Activated naive CD4-positive, alpha-beta T cell treated with anti-CD3 and anti-CD28 coated beads for 36 hours (primary cell): ENCODE measurements at places on chromosomes 6 and 20.

DNA sequence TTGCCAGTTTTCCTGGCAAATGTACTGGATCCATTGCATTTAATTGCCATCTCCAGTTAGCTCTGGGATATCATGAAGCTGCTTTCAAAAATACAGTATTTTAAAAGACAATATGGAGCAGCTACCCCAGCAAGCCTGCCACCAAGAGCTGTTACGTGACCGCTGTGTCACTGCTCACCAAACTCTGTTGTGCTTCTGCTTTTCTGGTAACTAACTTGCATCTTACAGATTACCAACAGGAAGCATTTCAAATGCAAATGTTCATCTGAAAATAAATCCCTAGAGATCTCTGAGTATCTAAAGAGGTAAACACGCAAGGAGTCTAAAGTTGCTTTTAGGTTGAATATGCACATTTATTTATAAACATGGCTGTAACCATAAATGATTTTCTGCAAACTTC, 1008.3 kb downstream of the KIF16B start:
- no peak for DNase-seq

- DNase-seq, result no peak
Observed at GRCh38 chr6:41454189-41454789, 91.9 kb upstream of the FOXP4 start.

DNA sequence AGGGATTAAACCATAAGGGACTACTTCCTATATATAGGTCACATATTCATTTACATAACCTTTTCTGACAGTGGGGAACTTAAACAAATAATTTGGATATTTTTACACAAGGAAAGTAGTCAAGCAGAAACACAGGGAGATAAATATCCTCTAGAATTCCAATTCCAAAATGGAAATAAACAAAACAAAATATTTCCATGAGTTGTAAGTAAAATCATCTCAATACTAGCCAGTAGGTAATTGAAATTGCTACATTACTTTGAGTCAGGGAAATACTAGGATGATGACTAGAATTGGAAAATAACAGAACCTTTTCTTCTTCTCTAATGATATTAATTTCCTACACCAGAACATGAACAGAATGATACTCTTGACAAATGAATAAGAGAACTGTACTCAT, 1308.1 kb upstream of the GJE1 start:
- DNase-seq, result no peak

DNA sequence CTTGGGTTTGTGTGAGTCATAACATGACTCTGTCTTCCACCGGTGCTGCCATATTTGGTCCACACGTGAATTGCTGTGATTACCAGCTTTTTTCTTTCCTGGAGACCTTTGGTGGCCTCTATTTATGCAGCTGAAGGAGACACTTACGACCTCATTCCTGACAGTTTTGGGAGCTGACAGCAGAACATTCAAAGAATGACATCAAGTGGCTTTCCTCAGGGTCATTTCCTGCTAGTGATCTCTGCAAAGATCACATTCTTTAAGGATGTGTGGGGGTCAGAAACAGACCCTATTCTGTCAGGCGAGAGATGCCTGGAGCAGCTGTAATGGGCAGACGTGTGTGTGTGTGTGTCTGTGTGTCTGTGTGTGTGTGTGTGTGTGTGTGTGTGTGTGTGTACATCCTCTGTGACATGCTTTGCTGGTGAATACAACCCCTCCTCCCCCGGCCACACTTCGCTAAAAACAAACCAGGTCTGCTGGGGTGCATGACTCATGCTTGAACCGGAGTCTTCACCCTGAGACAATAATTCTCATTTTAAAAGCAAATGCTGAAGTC, 115.6 kb downstream of the TMEM170B start:
- peak; percentile 76 for DNase-seq

GRCh38 chr6:142551274-142551811, 249.5 kb downstream of the ADGRG6 start:
- peak; percentile 86 for DNase-seq

GRCh38 chr20:1566701-1567100, 9.2 kb upstream of the SIRPD start:
- DNase-seq, result no peak

DNA sequence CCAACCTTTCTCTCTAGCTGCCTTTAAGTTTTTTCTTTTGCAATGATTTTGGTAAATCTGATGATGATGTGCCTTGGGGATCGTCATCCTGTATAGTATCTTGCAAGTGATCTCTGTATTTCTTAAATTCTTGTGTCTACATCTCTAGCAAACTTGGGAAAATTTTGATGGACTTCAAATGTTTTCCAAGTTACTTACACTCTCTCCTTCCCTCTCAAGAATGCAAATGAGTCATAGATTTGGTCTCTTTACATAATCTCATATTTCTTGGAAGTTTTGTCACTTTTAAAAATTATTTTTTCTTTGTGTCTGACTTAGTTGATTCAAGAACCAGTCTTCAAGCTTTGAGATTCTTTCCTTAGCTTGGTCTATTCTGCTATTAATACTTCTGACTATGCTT, 176.4 kb downstream of the TBC1D32 start:
- DNase-seq, result no peak

GRCh38 chr6:164665328-164665727, 644.1 kb downstream of the C6orf118 start:
- no peak for DNase-seq

DNA sequence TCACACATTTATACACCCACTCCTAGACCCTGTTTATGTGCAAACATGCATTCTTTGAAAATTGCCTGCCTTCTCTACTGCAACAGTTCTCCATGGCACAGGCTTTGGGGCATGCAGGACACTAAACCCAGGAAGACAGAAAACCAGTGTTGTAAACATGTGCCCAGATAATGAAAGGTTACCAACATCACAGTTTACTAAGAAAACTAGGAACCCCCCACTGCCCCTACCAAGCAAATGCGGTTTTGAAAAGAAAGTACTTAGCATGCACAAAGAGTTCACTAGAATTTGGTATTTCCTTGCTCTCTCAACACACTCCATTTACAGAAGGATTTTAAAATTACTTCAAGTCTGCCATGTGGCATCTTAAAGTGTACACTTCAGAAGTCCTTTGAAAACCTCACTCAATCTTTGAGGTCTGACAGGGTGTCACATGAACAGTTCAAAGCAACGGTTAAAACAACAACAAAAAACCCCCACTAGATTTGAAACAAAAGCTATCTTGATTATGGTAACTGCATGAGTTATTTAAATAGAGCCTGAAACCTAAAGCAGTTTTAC, 245.0 kb downstream of the GMPR start:
- no peak for DNase-seq

DNA sequence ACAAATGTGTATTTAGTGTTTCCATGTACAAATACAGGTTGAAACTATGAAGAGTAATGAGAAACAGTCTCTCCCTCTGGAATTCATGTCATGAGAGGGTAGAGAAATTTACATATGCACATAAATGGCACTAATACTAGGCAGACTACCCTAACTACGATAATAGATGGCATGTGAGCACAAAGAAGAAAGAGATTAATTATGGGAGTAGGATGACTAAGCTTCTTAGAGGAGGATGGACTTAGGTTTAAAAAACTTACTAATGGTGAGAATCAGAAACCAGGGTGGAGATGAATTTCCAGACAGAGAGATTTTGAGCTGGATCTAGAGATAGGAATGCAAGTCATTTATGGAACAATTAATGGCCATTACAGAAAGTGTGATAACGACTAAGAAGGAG, 225.3 kb upstream of the HTR1E start:
- no peak for DNase-seq

DNA sequence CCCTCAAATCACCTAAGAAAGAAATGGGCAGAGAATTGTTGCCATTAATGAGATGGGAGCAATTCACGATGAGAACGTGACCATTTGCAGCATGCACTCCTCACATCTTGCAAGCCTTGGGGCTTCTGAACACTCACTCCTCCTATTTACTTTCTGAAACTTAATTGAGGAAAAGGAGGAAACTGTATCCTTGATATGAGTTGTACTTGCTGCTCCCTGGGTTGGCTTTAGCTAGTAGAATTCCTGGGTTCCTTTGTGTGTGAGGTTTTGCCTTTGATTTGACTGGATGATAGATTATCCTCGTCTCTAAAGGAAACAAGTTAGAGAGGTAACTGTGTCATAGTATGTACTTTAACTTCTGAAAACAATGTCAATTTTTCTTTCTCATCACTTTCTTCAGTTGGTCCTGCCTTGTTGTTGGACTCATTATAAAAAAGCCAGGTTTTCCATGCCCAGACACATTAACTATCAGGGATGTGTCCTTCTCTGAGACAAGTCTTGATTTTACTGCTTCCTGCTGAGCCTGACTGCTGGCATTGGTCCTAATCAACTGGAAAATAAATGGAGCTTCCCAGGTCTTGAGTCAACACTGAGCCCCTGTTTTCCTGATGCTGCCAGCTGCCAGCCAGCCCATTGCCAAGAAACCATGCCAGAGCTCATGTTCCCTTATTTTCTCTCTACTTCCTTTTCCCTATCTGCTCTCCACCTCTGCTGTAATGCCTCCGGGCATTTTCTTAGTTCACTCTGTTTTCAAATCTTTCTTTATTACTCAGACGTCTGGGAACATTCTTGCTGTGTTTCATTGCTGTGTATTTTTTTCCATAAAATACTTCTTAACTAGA, 6.0 kb upstream of the MRAP2 start:
- DNase-seq, result no peak

GRCh38 chr6:84977363-84977705, 212.9 kb upstream of the TBX18 start:
- no peak for DNase-seq

- DNase-seq, result no peak
Observed at GRCh38 chr20:50130995-50131394, 18.0 kb upstream of the UBE2V1 start.

- no peak for DNase-seq
Observed at GRCh38 chr20:38932457-38933120, 6.4 kb downstream of the FAM83D start.

DNA sequence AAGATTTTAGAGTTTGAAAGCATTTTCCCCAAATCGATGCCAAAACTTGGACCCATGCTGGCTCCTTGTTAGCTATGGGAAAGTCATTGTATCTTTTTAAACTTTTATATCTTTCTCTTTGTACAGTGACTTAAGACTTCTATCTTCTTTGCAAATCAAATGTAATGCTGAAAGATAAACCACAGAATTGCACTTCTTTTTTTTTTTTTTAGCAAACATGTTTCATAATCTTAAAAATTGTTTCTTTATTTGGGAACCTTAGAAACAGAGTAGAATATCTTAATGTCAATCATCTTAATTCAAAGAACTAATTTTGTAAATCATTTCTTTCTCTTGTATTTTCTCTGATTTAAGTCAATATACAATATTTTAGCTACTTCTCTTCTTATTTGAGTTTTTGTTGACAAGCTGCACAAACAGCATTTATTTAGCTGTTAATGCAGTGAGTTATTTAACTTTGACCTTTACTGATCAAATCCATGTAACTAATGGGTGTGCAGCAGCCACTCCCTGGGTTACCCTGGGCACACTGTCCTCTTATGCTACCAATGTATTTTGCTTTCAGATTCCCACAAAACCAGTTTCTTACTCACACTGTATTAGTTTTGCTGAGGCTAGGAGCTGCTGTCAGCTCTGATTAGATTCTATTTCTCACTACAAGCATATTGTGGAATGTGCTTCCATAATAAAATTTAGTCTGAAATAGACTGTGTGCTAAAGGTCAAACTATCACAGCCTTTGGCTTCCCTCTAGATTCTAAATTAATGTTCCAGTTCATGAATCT, 279.6 kb downstream of the ADGB start:
- no peak for DNase-seq

- no peak for DNase-seq
Observed at GRCh38 chr6:40359808-40360207, 227.4 kb downstream of the LRFN2 start.

- no peak for DNase-seq
Observed at GRCh38 chr6:166174031-166174430, 6.4 kb upstream of the TBXT start.

DNA sequence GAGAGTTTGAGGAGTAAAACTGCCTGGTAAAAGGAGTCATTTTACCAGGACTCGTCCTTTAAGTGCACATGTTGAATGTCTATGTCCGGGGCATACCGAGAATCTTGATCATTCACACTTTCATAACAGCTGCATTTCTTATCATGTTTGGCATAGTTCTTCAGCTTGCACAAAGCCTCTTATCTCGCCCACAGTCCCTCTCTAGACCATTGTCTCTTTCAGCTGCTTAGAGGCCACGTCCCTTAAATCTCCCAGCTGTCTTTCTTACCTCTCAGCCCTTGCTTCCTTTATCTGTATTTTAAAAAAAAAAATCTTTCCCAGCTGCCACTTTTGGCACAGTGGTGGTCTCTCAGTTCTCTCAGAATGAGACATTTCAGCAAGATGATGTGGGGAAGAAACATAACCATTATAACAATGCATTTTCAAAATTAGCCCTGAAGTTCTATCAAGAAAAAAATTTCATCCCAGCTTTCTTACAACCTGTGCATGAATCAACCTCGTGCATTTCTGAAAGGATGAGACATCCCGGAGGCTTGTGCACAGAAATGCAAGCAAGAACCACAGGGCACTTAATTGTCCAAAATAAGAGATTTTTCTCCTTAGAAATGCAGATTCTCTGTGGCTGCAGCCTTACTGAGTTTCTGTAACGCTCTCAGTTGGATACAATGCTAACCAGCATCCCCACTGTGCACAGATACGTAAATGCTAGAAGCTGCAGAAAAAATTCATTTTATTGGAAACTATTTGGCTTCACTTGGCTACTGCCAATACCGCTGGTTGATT, 24.2 kb downstream of the RBM24 start:
- no peak for DNase-seq

DNA sequence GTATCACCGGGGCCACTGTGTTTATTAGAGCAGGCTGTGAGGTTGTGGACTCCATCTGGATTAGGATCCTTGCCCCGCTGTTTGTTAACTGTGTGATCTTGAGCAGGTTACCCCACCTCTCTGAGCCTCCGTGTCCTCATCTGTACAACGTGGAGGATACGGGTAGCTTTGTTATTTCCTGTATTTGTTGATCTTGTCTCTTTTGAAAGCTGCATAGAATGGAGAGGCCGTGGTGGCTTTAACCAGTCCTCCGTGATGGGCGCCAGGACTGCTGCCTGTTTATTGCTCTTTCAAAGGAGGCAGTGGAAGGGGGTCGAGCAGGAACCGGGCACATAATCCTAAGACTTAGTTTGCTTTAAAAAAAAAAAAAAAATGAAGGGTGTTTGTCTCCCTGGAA, 22.9 kb downstream of the BCAS4 start:
- peak; percentile 14 for DNase-seq

GRCh38 chr6:102411796-102412195, 1018.3 kb downstream of the GRIK2 start:
- DNase-seq, result no peak
